Activated naive CD4-positive, alpha-beta T cell treated with anti-CD3 and anti-CD28 coated beads, Interleukin-2, amount 10 ng/mL, durations not matched to agents 7 days and 5 days (primary cell): ENCODE measurements at places on chromosomes 1 and 21.

DNA sequence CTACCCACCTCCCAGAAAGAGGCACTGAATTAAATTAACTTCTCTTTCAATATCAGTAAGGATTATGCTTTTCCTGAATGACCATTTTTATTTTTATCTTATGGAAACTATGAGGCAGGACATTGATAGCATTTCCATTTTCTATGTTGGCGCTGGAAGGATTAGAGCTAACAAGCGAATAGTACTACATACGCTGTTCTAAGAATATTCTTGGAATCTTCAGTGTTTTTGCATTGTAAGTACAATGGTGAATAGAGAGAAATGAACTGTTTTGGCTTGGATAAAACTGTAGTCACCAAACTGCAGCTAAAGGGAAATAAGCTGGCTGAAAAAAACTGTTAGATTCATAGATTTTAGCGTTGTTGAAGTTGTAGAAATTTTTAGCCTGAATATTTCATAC, 779.0 kb upstream of the ADGRL4 start:
- no peaks in the 10 kb centered on the region for H3K36me3 ChIP-seq
- H3K4me1 ChIP-seq, result no peaks in the 10 kb centered on the region
- H3K4me3 ChIP-seq, result no peak overlapping the region
- H3K27me3 ChIP-seq, result no peaks in the 10 kb centered on the region

- no peaks in the 10 kb centered on the region for H3K36me3 ChIP-seq
- peaks cover 29% of the 10 kb centered on the region for H3K4me1 ChIP-seq
- no peak overlapping the region for H3K27ac ChIP-seq
- no peak overlapping the region for H3K4me3 ChIP-seq
- no peak for DNase-seq
- peaks cover 16% of the 10 kb centered on the region for H3K27me3 ChIP-seq
Measured at GRCh38 chr1:67676287-67676686, 8.7 kb upstream of the GADD45A start.

DNA sequence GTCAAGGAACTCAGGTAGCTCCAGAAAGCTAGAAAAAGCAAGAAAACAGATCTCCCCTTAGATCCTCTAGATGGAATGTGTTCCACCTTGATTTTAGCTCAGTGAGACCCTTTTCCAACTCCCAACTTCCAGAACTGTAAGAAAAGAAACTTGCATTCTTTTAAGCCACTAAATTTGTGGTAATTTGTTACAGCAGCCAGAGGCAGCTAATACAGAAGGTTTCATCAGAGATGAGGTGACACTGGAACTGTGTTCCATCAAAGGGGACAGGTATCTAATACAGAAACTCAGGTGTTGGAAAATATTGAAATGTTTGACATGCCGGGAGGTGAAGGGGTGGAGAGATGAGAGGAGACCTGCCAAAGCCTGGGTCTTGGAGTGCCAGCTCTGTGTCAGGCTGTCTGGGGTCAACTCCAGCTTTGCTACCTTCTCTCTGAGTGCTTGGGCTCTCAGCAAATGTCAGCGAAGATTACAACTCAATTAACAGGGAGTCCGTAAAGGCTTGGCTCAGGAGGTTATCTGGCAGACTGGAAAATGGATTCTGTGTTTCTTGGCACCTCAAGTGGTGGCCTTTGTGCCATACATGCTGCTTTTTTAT, 71.3 kb downstream of the PLPP3 start:
- no peaks in the 10 kb centered on the region for H3K36me3 ChIP-seq
- DNase-seq, result no peak
- no peaks in the 10 kb centered on the region for H3K4me1 ChIP-seq
- H3K27ac ChIP-seq, result no peak overlapping the region
- no peak overlapping the region for H3K4me3 ChIP-seq

- H3K4me1 ChIP-seq, result peaks cover 38% of the 10 kb centered on the region
- H3K36me3 ChIP-seq, result peaks cover 28% of the 10 kb centered on the region
- H3K27ac ChIP-seq, result peak overlapping the region; percentile 79
- DNase-seq, result no peak
- H3K27me3 ChIP-seq, result peaks cover 49% of the 10 kb centered on the region
Measured at GRCh38 chr1:65149351-65150107, 1.5 kb downstream of the AK4 start.

- peaks cover 38% of the 10 kb centered on the region for H3K27me3 ChIP-seq
- peak within 1 kb of the TSS; percentile 96 for H3K4me3 ChIP-seq
- peak within 1 kb of the TSS; percentile 99 for H3K27ac ChIP-seq
- peaks cover 34% of the 10 kb centered on the region for H3K36me3 ChIP-seq
- DNase-seq, result no peak
Measured at GRCh38 chr1:2228157-2228594, at the start of gene SKI. TSS of gene SKI (plus strand) at chr1:2228319. CDS start at chr1:2228767, 448 bp downstream.

- no peak overlapping the region for H3K27ac ChIP-seq
- no peak for DNase-seq
- H3K36me3 ChIP-seq, result peaks cover 54% of the 10 kb centered on the region
- peaks cover 8% of the 10 kb centered on the region for H3K27me3 ChIP-seq
- peaks cover 74% of the 10 kb centered on the region for H3K4me1 ChIP-seq
Measured at GRCh38 chr21:32768530-32768929, 3.0 kb downstream of the PAXBP1 start.
